ENCODE measurements at places on chromosomes 3 and 15.

- no peaks in the 10 kb centered on the region for H3K36me3 ChIP-seq
- H3K4me1 ChIP-seq: peaks cover 28% of the 10 kb centered on the region
- peak overlapping the region; percentile 75 for H3K4me3 ChIP-seq
- no peak for DNase-seq
These were observed 1.9 kb downstream of the MAP2K1 start for GRCh38 chr15:66388576-66388975.

GRCh38 chr15:68201153-68201878 is 3.8 kb downstream of the CALML4 start:
- DNase-seq: no peak
- H3K27ac ChIP-seq: peak overlapping the region; percentile 90
- peaks cover 6% of the 10 kb centered on the region for H3K36me3 ChIP-seq
- H3K4me1 ChIP-seq: peaks cover 49% of the 10 kb centered on the region
- H3K27me3 ChIP-seq: no peaks in the 10 kb centered on the region
- H3K4me3 ChIP-seq: no peak overlapping the region

DNA sequence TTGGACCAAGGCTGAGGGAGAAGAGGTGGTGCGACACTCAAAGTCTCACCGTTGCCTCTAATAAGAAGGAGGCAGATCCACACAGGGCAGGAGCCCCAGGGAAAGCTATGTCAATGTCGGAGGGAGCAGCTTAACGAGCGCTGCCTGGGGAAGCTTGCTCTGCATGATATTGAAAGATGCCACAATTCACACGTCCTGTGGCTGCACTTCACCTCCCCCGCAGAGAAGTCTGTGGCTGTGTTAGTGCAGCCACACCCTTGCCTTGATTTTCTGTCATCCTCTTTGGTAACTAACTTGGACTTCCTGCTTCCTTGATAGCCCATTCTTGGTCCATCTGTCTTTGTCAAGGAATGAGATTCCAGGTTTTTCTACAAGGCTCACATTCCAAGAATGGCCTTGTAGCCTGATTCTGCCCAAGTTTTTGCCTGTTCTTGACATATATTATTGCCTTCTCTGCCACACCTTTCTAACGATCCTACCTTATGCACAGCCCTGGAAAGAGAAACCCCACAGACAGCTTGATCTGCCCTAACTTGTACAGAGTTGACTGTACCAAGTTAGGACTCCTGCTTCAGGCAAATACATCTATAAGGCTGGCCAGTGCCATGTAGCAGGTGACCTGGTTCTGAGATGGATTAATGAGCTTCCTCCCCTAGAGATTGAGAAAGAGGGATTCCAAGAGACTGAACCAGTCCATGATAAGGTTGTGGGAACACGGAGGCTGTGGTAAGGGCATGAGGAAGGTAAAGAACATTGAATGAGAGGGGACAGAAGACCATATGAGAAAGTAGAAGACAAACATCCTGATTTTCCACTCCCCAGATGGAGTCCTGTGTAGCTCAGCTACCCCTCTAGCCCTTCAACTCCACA is 153.0 kb upstream of the WNT5A start:
- DNase-seq: no peak
- no peaks in the 10 kb centered on the region for H3K27me3 ChIP-seq
- H3K4me3 ChIP-seq: no peak overlapping the region
- no peak overlapping the region for H3K27ac ChIP-seq

GRCh38 chr15:80803580-80804525 is 24.7 kb downstream of the CEMIP start:
- H3K4me1 ChIP-seq: no peaks in the 10 kb centered on the region
- no peak for DNase-seq
- H3K4me3 ChIP-seq: no peak overlapping the region
- H3K36me3 ChIP-seq: no peaks in the 10 kb centered on the region
- H3K27ac ChIP-seq: no peak overlapping the region
- H3K27me3 ChIP-seq: no peaks in the 10 kb centered on the region

DNA sequence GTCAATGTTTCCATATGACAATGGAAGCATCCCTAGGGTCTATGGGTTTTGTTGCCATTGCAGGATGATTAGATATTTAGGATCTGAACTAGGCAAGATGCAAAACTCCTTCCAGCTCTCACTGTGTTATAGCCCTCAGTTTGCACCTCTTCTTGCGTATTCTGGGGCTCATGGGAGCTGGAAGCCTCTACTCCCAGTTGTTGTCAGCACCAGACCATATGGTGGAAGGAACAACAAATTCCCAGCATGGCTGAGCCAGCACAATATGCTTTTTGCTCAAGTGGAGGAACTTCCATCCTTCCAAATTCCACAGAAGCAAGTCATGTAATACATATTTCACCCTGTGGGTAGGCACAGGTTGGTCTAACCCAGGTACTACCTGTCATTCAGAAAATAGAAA is 18.5 kb upstream of the CTXND1 start:
- no peak overlapping the region for H3K27ac ChIP-seq
- H3K4me3 ChIP-seq: no peak overlapping the region
- H3K4me1 ChIP-seq: no peaks in the 10 kb centered on the region
- H3K36me3 ChIP-seq: no peaks in the 10 kb centered on the region

Data from MM.1S (cell line).